ENCODE measurements at places on chromosomes 16 and 17.

GRCh38 chr16:46730126-46730525, 18.0 kb downstream of the MYLK3 start:
- DNase-seq = no peak

DNA sequence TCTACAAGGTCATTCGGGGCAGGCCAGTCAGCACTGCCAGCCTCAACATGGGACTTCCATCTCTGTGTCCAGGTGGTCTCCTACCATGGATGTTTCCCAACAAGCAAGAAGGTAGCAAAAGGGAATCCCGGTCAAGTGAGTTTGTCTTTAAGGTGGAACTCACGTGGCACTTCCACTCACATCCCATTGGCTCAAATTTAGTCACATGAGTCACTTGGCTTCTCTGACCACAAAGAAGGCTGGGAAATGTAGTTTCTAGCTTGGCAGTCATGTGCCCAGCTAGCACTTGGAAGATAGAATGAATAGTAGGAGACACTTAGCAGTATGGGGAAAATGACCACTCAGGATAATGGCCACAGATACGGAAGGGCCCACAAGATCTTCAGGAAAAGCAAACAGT, 106.6 kb downstream of the AIPL1 start:
- no peak for DNase-seq

- DNase-seq = no peak
These were observed 5.5 kb upstream of the DNAI2 start for GRCh38 chr17:74268558-74268957.

DNA sequence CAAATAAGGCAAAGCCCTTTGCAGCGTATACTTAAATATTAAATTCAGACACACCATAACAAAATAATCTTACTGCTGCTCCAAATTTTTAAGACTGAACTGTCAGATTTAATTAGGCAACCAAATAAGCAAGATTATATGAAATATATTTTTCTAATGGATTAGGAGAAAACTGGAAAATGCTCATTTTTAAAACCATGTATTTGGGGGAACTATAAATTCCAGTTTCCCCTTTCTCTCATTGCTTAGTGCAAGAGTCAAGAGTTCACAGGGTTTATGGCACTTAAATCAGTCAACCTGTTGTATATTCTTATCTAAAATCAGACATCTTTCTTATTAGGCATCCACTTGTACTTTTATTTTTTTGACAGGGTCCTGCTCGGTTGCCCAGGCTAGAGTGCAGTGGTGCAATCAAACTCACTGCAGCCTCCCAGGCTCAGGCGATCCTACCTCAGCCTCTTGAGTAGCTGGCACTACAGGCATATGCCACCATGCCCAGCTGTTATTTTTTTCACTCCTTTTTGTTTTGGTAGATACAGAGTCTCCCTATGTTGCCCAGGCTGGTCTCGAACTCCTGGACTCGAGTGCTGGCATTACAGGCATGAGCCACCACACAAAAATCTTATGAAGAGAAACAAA, 2.1 kb upstream of the KANSL1 start:
- no peak for DNase-seq

- DNase-seq = no peak
These were observed 9.3 kb downstream of the CORO6 start for GRCh38 chr17:29613352-29613837.

DNA sequence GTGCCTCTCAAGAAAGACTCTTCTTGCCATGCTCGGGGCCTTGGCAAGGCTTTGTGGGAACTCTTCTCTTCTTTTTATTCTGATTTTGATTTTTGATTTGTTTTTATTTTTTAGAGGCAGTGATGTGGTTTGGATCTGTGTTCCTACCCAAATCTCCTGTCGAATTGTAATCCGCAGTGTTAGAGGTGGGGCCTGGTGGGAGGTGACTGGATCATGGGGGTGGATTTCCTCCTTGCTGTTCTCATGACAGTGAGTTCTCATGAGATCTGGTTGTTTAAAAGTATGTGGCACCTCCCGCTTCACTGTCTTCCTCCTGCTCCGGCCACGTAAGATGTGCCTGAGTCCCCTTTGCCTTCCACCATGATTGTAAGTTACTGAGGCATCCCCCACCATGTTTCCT, 281.4 kb downstream of the CPPED1 start:
- DNase-seq = no peak

GRCh38 chr16:22192261-22193062, 13.6 kb upstream of the EEF2K start:
- no peak for DNase-seq

DNA sequence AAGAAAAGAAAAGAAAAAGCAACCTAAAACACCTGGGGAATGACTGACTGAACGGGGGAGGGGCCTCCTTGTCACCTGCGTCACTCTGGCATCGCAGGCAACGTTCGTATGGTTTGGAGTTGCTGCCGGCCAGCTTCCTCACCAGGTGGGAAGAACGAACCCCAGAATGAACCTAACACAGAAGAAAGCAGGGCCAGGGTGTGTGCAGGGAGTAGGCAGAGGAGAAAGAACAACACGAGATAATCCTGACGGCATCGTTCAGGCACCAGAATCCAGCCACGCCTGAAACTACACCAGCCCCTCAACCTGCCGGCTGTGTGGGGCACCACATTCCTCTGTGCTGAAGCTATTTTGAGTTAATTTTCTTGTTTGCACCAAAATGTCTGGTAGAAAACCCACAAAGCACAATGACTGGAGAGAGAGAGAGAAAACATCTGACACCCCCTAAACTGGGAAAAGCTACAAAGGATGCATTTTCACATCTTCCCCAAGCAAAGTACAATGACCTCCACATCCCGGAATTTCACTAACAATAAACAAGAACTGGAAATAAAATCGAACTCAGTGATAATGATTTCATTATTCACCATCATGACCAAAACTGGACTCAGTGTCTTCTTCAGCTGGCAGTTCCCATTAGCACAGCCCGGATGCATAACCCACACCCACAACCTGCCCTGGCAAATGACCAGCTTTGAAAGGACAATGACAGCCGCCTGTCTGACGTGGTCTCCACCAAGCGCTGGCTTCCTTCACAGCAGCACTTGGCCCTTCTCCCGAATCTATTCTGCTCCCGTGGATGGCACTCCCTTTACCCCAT, 23.6 kb downstream of the RAB40B start:
- DNase-seq = no peak

DNA sequence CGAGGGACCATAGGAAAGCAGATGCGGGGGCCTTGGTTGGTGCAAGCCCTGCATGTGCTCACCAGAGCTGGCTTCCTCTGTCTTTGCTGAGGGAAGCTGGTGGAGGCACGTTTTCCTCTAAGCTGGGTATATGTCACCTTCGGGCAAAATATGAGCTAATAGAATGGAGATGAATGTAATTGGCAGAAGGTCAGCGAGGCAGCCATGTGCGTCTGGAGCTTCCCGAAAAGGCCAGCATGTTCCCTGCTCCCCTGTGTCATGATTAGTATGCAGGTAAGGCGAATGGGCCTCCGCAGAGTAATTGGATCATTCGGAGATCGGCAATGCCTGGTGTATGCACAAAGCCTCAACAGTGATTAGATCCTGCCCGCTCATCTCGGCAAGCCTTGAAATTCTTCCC, 806.2 kb upstream of the EEF2KMT start:
- no peak for DNase-seq

DNA sequence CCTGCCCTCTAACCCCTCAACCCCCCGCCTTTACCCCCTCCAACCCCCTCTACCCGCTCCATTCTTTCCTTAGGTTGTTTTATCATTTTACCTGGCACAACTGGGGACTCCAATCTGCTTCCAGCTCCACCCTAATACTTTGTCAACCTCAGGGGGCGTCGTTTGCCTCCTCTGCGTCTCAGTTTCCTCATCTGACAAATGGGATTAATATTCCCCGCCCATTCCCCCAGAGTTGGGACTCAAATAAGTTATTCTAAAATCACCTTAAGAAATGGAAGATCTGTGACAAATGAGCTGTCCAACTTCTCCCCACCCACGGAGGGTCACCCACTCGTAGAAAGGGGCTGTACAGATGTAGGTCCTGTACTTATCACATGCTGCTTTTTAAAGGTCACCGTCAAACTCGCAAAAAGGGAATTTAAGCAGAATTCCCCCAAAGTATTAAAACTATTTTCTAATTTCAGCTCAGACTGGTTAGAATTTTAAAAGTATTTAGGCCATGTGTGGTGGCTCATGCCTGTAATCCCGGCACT, 40.6 kb upstream of the CPNE2 start:
- no peak for DNase-seq

DNA sequence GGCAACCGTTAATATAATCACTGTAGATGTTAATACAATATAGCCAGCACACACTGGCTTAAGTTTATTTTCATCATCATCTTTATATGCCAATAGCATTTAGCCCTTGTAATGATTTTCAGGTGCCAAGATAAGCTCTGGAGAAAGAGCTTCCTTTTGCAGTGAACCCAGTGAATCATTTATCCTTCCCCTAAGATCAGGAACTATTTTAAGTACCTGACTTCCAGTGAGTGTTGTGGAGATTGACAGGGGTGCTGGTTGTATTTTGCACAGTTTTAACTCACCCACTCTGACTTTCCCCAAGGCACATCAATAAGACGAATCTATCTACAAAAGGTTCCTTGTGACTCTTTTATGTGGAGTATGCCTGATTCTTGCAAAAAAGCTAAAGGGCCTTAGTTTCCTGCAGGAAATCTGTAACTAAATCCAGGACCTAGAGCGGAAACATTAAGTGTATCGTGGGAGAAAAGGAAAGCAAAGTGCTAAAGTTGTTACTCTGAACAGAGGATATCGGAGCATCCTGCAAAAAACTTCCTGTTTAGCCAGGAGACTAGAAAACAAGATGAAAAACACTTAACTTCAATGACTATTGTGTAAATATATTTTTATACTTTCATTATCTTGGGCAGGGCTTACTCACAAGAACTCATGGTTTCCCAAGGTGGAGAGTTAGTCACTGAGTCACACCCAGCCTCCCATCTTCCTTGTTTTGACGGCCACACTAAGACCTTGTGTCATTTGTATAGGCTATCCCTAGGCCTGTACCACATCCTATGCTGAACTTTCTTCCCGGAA, 183.6 kb downstream of the MAP2K6 start:
- DNase-seq = peak; percentile 34

DNA sequence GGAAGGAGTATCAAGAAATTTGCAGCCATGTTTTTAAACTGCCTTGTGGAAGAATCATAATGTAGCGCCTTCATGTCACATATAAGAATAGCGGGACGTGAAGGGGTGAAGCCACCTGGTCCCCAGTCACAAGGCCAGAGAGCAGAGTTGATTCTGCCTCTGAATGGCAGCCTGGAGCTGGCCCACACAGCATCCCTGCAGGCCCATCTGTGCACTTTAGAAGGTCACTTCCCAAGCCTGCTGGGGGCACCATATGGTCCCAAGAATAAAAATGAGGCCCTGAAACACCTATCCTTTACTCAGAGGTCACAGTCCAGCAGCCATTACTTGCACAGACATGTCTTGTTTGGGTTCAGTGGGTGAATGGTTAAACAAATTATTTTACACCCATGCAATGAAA, 15.0 kb downstream of the CD300E start:
- no peak for DNase-seq

GRCh38 chr16:17404941-17405689, 65.6 kb downstream of the XYLT1 start:
- DNase-seq = peak; percentile 14

DNA sequence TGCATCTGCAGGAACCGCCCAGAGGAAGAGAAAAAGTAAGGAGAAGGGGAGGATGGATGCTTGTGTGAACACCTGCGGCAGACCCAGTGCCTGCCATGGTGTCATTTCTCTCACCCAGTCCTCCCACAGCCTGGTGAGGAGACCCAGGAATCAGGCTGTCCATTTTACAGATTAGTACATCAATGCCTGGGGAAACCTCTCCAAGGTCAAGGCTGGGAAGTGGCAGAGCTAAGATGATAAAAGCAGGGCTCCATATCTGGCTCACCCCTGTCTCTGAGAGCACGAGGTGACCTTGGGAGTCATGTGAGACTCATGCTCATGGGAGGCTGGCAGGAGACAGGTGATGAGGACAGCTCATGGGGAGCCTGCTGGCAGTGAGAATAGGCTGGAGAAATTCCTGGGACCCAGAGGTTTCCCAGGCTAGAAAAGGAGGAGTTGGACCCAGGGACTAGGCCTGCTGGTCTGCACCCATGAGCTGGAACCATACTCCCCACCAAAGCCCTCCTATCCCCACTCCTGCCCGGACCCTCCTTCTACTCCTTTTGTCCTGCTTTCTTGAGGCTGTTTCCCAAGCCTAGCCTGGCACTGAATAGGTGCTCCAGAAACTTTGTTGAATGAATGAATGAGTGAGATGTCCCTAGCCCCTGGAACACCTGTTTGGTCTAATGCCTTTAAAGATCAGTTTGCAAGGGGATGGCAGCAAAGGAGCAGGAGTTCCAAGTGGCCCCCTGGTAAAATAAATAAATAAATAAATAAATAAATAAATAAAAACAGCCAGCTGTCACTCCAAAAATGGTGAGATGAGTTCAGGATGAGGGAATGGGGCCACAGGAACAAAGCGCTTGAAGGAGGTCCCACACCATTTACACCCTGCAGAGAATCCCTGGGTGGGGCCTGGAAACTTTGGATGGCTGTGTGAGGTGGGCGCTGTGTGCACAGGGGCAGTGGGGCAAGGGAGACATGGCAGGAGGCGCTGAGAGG, 1.6 kb downstream of the ZNF629 start:
- no peak for DNase-seq

- peak; percentile 84 for DNase-seq
These were observed at the start of gene BMERB1 for GRCh38 chr16:15434425-15435215. Gene BMERB1 (plus strand): TSS chr16:15434588. CDS start chr16:15434654, 66 bp downstream.

GRCh38 chr17:19271780-19272357, 34.7 kb downstream of the EPN2 start:
- no peak for DNase-seq
